ENCODE measurements at places on chromosomes 3 and 15. TPM values are rescaled to one million over a fixed set of nuclear protein-coding genes. Genes with fewer than 3 reads are reported as not detected.

CLDN18 gene
- 0.40 TPM for total RNA-seq

- DNase-seq: no peak
Measured at GRCh38 chr3:159620281-159620680, 368.4 kb upstream of the IL12A start.

NR1I2 gene
- not detected for total RNA-seq

DNA sequence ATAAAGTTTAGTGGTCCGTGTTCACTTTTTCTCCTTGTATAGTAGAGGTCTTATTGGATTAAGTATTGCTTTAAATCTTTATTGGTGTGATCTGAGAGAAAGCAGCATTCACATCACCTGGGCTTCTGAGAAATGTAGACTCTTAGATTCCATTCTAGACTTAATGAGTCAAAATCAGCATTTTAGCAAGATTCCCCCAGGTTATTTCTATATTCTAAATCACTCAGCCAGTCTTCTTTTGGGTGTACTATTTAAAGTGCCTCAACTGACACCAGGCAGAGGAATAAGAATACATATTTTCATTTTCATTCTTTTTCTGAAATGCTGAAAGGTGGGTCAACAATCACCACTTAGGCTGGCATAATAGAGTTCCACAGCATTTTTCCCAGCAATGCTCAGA is 481.7 kb downstream of the TUSC7 start:
- no peak for DNase-seq

- no peak for DNase-seq
Measured at GRCh38 chr15:47614360-47615011, 102.8 kb upstream of the SEMA6D start.

DNA sequence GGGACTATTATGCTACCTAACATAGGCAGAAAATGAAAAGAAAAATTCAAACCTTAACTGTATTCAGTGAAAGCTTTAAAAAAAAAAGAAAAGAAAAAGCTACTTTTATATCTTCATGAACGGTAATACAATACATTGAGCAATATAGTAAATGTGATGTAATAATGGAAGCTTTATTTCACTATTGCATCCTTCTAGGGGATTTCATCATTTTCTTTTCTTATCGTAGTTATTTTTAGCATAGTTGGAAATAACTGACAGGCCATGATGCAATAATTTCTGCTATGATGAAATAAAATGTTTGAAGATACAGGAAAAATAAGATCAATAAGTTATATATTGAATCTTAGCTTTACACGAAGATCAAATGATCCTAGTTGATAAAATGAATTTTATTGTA is 40.3 kb upstream of the ZCWPW2 start:
- no peak for DNase-seq

Measured in esophagus muscularis mucosa (tissue), 4 donors.